ENCODE measurements at places on chromosomes 6 and 20. TPM values are rescaled to one million over a fixed set of nuclear protein-coding genes. Genes with fewer than 3 reads are reported as not detected.
A peak's percentile ranks its signal among the peaks of the same experiment; 100 is the strongest.

GRCh38 chr6:32529697-32530430 is at the start of gene HLA-DRB5:
TSS of gene HLA-DRB5 (minus strand) at chr6:32530287. CDS start at chr6:32530224, 63 bp downstream.
- DNase-seq = peak; percentile 1

GRCh38 chr6:131745476-131745875 is 34.7 kb upstream of the CTAGE9 start:
- DNase-seq = no peak

DNA sequence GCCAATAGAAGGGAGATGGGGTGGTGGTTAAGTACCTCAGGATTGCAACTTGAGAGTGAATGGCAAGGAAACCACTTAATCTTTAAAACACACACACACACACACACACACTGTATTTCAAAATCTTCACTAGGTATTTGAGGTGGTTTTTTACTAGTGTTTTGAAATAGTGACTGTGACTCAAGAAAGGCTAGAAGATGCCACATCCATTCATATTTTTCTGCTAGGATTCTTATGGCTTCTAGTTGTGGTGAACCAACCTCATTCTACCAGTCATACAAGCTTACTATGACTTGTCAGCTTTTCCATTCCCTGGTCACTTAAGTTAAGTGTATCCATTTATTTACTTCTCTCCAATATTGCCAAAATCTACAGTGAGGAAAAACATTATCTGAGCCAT is 519.4 kb upstream of the JAG1 start:
- no peak for DNase-seq

GRCh38 chr6:168376120-168376519 is 56.5 kb upstream of the DACT2 start:
- no peak for DNase-seq

The FOXS1 gene
- not detected for total RNA-seq
